Stimulated activated CD4-positive, alpha-beta T cell treated with anti-CD3 and anti-CD28 coated beads, Interleukin-12 subunit alpha, Interleukin-12 subunit beta, amount 100 ng/mL, for 48 hours (primary cell): ENCODE measurements at places on chromosomes 11 and 22.

- peak; percentile 24 for DNase-seq
Measured at GRCh38 chr11:69640995-69641581, at the start of gene CCND1. CCND1 (plus strand) TSS chr11:69641156; CDS start chr11:69641314, 158 bp downstream.

DNA sequence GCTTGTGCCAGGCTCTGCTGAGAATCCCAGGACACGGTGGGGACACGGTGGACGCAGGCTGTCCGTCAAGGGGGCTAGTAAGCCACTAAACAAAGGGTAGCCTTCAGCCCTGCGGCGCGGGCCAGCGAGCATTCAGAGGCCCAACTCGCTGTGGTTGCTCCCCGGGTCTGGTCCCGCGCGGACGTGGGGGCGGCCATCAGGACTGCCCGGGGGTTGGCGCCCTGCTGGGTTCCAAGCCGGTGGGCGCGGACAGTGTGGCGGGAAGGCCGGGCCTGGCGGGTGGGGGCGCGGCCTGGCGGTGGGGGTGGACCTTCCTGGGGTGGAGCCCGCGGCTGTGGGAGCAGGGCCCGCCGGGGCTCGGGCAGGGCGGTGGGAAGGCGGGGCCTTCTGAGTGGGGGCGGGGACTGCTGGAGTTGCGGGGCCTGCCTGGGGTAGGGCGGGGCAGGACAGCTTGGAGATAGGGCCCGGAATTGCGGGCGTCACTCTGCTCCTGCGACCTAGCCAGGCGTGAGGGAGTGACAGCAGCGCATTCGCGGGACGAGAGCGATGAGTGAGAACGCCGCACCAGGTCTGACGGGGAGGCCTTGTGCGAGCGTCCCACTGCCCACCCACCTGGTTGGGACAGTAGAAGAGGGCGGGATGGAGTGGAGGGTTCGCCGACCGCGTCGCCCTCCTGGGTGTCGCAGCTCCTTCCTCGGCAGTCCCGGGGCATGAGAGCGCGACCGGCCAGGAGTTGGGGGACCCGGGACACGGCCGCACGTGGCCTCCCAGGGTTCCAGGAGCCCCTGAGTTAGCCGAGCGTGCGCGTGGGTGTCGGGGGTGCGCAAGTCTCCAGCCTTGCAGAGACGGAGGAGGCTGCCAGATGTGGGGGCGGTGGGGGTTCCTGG is at the start of gene SERHL2:
SERHL2 (plus strand) TSS at position 482 of the 887 bp plus-strand sequence; CDS start at position 547, 65 bp downstream.
- peak; percentile 83 for DNase-seq

- no peak for DNase-seq
Measured at GRCh38 chr11:70470127-70470526, 71.8 kb downstream of the CTTN start.

GRCh38 chr11:78299000-78299710 is 110.4 kb downstream of the USP35 start:
- DNase-seq: no peak

- no peak for DNase-seq
Measured at GRCh38 chr11:27228906-27229290, 134.1 kb downstream of the CCDC34 start.

- DNase-seq: no peak
Measured at GRCh38 chr11:12154871-12155668, 44.7 kb downstream of the MICAL2 start.
